ENCODE measurements at places on chromosomes 4 and X.

DNA sequence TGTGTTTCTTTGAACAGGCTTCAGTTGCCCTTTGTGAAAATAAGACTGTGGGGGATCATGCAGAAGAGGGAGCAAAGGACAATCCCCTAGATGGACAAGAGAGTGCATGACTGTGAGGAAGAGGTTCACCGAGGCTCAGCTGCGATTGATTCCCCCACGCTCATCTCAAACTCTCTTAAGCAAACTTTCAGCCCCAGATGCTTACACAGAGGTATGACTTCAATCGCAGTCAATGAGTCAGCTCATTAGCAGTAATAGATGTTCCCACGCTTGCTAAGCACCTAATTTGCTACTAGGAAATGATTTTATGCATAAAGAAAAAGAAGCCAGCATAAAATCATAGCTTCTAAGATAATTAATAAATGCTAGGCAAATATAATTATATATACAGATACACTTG is 2256.1 kb upstream of the AGA start:
- no peak overlapping the region for H3K4me3 ChIP-seq
- no peaks in the 10 kb centered on the region for H3K27me3 ChIP-seq
- no peak for DNase-seq
- no peaks in the 10 kb centered on the region for H3K4me1 ChIP-seq
- H3K27ac ChIP-seq: no peak overlapping the region

DNA sequence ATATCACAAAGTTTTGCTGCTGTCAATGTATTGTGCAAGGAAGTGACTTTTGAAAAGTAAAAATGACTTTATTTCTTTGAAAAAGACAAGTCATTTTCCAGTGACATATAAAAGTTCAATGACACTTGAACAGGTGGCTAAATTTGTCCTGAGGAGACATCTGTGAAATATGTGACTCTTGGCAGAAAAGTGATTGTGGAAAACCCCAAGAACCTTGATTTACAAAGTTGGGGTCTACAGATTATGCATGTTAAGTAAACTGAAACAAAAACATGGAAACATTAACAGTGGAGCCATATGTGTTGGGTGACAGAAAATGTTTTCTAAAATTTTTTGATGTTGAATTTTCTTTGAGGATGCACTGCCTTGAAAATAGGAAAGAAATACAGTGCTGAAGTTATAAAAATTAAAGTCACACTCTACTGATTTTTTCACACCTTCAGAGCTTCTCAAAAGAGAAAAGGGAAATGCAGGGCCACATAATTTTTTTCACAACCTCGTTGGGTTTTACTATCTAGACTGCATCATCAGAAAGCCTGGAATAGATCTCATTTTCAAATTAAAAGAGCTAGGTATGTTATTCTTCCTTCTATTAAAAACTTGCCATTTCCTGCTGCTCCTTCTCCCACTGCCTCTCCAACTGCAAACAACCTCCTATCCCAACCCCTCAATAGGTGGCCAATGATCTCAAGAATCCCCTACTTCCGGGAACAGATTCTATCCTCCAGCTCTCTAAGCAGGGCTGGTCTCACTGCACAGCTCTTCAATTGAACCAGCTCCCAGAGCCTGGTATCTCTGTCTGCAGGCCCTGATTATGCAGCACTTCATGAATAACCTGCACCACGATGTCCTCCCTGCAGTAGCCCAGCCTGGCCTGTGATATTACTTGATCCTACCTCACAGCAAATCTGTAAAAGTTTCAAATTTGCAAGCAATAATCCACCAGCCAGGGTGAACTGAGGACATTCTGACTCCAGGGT is 570.8 kb upstream of the CPEB2 start:
- no peak overlapping the region for H3K4me3 ChIP-seq
- no peaks in the 10 kb centered on the region for H3K36me3 ChIP-seq

DNA sequence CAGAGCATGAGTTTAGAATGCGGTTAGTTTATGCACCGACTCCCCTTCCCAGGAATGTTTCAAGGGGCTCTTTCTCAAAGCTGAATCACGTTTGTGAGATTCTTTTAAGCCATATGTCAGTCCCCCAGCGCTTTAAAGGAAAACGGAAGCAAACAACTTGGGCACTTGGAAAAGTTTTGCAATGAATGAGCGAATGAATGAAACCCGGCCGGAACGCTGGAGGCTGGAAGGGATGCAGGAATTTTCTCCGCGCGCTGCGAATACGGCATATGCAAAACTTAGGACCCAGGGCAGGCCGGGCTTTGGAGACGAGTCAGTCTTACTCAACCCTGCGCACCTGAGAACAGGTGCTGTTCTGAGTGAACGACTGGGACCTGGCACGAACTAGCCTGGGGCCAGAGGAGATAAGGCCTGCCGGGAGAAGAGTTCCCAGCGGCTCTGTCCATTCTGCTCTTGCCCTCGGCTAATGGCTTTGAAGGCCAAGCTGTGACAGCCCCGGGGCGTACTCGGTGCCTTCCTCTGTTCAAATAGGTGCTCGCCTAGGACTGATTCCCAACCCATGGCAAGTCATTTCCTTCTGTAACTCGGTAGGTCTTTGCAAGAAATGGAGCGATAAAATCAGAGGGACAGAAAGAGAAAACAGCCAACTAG is 743 bp upstream of the NRK start:
- peaks cover 14% of the 10 kb centered on the region for H3K27me3 ChIP-seq
- peak; percentile 27 for DNase-seq
- peak overlapping the region; percentile 55 for H3K4me3 ChIP-seq
- no peaks in the 10 kb centered on the region for H3K36me3 ChIP-seq
- peak overlapping the region; percentile 58 for H3K27ac ChIP-seq

DNA sequence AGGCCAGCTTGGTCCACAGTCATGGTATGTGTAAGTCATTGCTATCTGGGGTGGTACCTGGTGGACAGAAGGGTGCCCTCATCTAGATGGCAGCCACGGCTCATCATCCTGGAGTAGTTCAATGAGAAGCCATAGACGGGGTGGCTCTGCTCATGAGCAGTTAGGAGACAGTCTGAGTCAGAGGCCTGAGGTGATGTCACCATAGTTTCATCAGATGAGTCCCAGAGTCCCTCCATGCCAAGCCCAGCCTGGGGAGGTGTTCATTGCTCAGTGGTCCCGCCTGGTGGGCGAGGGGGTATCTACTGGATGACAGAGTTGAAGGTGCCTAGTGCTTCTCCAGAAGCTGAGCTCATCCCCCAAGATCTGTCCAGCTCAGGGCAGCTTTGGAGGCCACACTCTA is 49.8 kb downstream of the DLG3 start:
- no peaks in the 10 kb centered on the region for H3K36me3 ChIP-seq
- H3K27me3 ChIP-seq: peaks cover 4% of the 10 kb centered on the region
- H3K4me1 ChIP-seq: no peaks in the 10 kb centered on the region
- H3K4me3 ChIP-seq: no peak overlapping the region

All from adrenal gland (tissue), 19 donors.